Right lung (tissue), 10 donors: ENCODE measurements at places on chromosomes 6 and 20.

DNA sequence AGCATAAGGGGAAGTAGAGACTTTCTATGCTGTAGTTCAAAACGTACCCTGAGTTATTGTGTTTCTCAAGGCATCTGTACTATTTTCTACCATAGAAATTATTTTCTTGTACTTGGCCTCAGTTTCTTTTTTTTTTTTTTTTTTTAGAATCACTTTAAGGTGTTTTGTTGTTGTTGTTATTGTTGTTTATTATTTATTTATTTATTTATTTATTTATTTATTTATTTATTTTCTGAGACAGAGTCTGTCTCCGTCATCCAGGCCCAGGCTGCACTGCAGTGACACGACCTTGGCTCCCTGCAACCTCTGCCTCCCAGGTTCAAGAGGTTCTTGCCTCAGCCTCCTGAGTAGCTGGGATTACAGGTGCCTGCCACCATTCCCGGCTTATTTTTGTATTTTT lies 179.1 kb downstream of the GRIK2 start:
- DNase-seq: no peak

GRCh38 chr20:610130-611046 lies at the start of gene TCF15:
Gene TCF15, minus strand, starts transcription at chr20:610309. Its CDS starts 72 bp downstream, at chr20:610237.
- DNase-seq: peak; percentile 25

- no peak for DNase-seq
Observed at GRCh38 chr6:170186006-170186935, 104.6 kb downstream of the DLL1 start.

DNA sequence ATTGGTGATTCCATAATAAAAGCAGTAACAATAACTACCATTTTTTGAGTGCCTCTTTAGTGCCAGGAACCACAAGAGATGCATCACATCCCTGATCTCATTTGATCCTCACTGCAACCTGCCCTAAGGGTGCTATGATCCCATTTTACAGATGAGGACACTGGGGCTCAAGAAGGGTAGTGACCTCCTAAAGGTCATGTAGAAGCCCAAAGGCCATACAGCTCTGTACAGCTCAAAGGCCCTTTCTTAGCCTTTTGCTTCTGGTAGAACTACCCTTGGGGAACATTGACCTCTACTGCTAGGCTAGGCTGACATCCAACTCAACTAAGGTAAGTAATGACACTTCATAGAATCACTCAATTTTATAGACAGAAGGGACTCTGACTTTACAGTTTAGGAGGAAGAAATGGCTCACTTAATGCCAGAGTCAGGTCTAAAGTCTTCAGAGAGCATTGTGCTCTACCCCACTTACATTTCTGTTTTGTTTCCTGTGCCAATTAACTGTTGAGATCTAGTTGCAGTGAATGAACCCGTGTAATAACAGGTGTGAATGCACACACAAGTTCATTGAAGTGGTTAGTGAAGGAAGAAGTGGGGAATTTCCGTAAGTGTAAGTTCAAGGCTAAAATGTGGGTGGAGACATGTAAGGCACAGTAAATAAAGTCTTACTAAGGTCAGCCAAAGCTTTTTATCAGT lies 10.7 kb downstream of the SLC9A8 start:
- DNase-seq: no peak

DNA sequence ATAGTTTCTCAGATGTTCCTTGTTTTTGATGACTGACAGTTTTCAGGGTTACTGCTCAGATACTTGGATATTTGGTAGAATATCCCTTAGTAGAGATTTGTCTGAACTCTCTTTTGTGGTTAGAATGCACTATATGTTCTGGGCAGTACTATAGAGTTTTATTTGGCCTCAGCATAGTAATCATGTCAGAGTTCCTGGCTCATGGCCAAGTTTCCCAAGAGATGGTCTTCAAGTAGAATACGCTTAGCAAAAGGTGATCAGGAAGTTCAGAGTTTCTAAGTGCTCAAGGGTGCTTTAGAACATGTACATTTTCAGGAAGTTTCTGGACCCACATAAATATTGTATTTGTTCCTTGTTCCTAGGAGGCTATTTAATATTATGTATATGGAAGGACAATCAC lies 1209.7 kb upstream of the GJE1 start:
- DNase-seq: no peak

DNA sequence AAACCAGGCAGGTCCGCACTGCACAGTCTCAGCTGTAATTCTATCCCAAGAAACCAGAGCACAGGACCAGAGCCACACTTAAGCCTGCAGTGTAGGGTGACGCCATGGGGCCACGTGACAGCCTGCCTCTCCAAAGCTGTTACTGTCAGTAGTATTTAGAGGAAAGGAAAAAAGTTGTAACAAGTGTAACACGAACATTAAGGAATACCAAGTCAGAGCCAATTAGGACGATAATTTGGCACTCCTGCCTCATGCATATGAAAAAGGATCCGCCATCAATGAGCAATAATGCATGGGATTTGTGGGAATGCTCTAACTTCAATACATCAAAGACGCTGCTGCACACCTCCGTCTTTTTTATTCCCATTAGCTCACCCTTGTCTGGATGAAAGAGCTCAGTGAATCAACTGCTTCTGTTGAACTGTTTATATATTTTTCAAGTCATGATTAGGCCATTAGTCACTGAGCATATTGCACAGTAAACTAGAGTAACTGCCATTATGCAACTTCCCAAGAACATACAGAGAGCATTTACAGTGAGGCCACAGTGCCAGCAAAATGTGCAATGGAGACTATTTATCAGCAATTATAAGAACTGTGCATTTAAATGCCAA lies 79.9 kb downstream of the ATXN1 start:
- no peak for DNase-seq

GRCh38 chr6:134169871-134170486 lies 117.6 kb upstream of the SLC2A12 start:
- no peak for DNase-seq

- no peak for DNase-seq
Observed at GRCh38 chr20:50298554-50299324, 108.1 kb downstream of the CEBPB start.

DNA sequence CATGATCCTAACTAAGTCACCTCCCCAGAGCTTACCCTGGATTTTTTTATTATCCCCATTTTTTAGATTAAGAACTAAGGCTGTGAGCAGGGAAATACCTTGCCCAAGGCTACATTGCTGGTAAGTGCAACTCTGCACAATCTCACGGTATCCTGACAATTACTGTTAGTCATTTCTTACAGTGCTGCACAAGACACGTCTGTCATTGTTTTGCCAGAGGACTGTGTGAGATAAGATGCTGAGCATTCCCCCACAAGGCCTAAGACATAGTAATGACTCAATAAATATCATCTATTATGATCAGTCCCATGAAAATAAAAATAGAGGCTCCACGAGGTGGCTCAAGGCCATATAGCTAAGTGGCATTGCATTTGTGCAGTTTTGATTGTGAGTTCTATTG lies 21.0 kb downstream of the PFDN4 start:
- no peak for DNase-seq

DNA sequence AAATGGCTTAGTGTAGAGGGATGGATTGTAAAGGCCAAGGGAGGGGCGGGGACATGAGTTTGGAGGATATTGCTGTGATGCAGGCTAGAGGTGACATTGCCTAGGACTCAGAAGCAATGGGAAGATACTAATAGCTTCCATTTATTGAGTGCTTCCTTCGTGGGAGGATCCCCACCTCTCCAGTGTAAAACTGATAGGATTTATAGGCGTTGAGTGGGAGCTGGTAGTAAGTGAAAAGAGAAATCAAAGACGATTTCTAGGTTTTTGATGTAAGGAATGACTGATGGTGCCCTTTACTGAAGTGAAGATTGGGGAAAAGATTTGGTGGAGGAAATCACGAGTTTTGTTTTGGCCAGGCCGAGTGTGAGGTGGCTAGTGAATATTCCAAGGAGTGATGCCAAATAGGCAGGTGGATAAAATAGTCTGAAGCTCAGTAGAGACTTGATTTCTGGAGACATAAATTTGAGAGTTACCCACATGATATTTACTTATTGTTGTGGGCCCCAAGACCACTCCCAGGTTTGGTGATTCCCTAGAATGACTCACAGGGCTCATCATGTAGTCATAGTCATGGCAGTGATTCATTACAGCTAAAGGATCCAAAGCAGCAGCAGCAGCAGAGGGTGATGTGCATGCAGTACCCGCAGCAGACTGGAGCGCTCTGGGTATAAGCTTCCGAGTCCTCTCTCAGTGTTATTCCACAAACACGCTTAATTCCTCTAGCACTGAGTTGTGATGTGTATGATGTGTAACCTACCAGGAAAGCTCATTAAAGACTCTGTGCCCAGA lies 10.2 kb downstream of the RPRD1B start:
- DNase-seq: no peak

DNA sequence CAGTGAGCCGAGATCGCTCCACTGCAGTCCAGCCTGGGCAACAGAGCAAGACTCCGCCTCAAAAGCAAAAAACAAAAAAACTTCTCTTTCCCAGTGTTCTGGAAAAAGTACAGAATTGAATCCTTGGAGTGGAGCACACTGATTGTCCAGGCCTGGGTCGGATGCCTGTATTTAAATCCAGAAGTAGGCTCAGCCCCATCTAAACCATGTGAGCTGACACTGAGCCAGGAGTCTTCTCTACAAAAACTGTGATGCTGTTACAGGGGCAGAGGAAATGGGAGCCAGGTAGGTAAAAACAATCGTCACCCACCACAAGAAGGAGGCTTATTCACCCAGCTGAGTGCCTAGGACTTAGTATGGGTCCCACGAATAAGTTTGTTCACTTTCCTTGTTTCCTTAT lies 43.0 kb upstream of the PTPN1 start:
- DNase-seq: no peak

GRCh38 chr20:23602241-23602640 lies 3.5 kb downstream of the CST9 start:
- DNase-seq: no peak

DNA sequence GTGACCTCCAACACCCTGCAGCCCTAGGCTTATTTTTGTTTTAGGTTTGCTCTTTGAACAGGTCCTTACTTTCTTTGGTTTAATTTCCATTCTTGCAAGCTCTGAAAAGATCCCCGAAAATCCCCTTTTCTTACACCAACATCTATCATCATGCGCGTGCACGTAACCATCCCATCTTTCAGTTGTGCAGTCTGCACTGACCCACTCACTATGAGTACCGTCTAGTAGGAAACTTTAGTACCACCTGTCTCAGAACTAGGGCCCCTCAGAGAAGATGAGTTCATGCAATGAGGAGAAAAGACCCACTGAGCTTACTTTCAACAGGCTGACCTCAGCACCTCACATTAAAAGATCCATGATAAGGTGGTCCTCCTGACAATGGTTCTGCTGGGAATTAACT lies 120.6 kb upstream of the AGPAT4 start:
- no peak for DNase-seq

- DNase-seq: no peak
Observed at GRCh38 chr6:38640216-38640909, 634 bp upstream of the BTBD9 start.

GRCh38 chr6:139119552-139119951 lies 15.3 kb upstream of the HECA start:
- no peak for DNase-seq

DNA sequence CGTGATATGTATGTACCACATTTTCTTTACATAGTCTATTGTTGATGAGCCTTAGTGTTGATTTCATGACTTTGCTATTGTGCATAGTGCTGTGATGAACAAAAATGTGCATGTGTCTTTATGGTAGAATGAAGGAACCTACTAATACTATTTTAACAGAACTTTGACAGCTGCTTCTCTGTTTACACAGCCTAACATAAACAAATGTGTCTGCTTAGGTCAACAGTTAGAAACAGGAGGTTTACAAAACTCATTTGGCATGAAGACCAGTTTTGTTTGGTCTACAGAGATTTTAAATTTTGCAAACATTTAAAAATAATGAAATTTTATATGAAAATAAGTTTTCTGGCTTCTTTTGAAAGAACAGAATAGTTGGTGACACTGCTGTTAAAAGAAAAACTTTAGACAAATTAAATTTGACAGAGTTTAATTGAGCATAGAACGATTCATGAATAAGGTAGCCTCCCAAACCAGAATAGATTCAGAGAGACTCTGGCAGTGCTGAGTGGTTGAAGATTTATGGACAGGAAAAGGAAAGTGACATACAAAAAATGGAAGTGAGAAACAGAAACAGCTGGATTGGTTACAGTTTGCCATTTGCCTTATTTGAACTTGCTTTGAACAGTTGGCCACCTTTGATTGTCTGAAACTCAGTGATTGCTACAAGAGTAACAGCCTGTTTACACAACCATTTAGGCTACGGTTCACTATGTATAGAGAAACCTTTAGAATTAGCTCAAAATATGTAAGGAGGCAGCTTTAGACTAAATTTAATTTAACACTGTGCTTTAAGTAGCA lies 715.8 kb upstream of the HS3ST5 start:
- DNase-seq: no peak

DNA sequence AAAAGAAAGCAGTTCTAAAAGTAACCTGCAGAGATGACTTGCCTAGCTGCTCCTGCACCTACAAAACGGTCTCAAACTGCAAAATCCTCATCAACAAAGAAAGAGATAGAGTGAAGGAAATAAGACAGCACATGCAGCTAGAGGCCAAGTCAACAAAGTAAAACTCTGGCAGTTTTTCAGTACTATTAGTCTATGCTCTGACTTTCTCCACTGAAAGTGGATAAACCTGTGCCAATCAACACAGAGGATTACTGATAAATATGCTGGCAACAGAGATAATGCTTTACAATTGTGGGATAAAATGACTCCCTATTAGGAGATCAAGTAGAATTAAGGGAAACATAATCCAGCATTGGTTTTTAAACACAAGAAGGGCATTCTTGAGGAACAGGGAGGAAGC lies 13.4 kb downstream of the KIAA0319 start:
- DNase-seq: no peak

- no peak for DNase-seq
Observed at GRCh38 chr6:73064266-73064665, 161.0 kb downstream of the KHDC1L start.

DNA sequence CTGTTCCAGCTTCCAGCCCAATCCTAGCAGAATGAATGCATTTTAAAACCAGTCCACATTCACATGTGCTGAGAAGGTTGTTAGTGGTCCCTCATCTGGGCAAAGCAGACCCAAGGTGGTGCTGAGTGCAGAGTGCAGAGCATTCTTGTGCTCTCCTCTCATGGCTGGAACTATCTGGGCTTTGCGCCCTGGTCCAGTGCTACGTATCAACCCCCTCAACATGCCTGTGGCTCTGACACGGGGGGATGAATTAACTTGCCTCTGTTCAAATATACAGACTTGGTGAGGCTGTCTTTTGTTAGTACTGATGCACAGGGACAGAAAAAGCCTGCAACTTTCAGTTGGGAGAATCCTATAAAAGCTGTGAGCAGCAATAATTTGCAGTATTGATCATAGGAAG lies 42.5 kb downstream of the PANK2 start:
- no peak for DNase-seq

GRCh38 chr20:51695574-51696303 lies 72.5 kb downstream of the ATP9A start:
- DNase-seq: no peak
